ENCODE measurements at places on chromosomes 13 and 19. TPM values are rescaled to one million over a fixed set of nuclear protein-coding genes. Genes with fewer than 3 reads are reported as not detected.

DNA sequence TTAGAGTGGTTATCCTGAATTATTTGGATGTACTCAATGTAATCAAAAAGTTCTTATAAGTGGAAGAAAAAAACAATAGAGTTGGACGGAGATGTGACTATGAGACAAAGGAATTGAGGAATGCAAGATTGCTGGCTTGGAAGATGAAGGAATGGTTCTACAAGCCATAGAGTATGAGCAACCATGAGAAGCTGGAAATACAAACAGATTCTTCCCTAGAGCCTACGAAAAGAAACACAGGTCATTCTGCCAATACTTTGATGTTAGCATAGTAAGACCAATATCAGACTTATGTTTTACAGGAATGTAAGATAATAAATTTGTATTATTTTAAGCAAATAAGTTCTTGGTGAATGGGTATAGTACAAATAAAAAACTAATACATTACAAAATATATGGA lies 249.2 kb downstream of the DIAPH3 start:
- DNase-seq, result no peak

Gene OR4F17
- not detected for polyA plus RNA-seq

Gene CBY2
- polyA plus RNA-seq, result not detected

GRCh38 chr13:21361123-21361522 lies 98.0 kb downstream of the ZDHHC20 start:
- no peak for DNase-seq
